ENCODE measurements at places on chromosomes 4 and X.

- DNase-seq: no peak
Measured at GRCh38 chr4:139453041-139453370, 915 bp upstream of the RAB33B start.

DNA sequence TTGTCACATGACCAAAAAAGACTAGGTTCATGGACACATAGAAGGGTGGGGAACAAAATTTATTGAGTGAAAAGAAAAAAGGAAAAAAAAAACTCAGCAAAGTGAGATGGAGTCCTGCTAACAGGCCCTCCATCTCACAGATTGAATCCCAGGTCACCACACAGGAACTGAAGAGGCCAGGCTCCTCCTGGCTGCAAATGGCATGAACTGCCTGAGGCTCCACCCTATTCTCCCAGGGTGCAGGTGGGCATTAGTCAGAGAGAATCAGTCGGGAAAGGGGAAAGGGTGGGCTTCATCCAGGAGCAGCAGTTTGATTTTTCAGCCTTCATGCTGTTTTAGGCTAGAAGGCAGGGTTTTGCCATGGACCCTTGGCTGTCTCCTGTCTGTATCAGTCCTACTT lies 128.5 kb upstream of the GRID2 start:
- DNase-seq: no peak

- DNase-seq: no peak
Measured at GRCh38 chrX:153719238-153719637, 4.9 kb downstream of the BCAP31 start.

GRCh38 chr4:164779811-164780216 lies 25.9 kb downstream of the SMIM31 start:
- DNase-seq: no peak

DNA sequence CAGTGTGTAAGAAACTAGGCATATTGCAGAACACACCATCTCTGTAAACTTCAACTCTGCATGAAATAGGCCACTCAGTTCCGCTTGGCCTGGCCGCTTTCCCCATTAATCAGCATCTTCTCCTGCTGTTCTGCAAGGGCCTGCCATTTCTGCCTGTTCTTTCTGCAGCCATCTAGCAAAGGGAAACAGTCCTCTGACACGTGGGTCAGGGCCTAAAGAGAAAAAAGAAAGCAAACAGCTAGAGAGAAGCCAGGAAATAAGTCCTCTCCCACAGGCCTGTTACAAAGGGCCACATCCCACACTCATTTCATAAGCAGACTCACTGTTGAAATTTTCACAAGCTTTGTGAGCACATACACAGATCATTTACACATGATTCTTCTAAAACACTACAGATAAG lies 130.1 kb downstream of the PDE5A start:
- no peak for DNase-seq

GRCh38 chrX:153828308-153828707 lies 2.0 kb downstream of the PDZD4 start:
- DNase-seq: no peak

DNA sequence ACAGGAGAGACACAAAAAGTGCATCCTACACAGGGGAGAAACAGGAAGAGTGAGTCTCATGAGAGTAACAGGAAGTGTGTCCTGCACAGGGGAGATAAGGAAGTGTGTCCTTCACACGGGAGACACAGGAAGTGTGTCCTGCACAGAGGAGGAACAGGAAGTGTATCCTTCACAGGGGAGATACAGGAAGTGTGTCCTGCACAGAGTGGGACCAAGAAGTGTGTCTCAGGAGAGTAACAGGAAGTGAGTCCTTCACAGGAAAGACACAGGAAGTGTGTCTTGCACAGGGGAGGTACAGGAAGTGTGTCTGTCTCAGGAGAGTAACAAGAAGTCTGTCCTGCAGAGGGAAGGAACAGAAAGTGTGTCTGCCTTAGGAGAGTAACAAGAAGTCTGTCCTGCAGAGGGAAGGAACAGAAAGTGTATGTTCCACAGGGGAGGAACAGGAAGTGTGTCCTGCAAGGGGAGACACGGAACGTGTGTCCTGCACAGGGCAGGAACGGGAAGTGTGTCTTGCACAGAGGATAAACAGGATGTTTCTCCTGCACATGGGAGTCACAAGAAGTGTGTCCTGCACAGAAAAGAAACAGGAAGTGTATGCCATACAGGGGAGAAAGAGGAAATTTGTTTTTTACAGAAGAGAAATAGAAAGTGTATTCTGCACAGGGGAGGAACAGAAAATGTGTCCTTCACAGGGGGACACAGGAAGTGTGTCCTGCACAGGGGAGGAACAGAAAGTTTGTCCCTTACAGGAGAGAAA lies 102.0 kb downstream of the ARSF start:
- DNase-seq: no peak

All from stimulated activated CD8-positive, alpha-beta memory T cell treated with anti-CD3 and anti-CD28 coated beads, Interleukin-4, amount 100 ng/mL, for 4 hours (primary cell).